ENCODE measurements at places on chromosomes 5 and 9. TPM values are rescaled to one million over a fixed set of nuclear protein-coding genes. Genes with fewer than 3 reads are reported as not detected.

- DNase-seq = no peak
These were observed 102.5 kb upstream of the SREK1 start for GRCh38 chr5:66041627-66042026.

DNA sequence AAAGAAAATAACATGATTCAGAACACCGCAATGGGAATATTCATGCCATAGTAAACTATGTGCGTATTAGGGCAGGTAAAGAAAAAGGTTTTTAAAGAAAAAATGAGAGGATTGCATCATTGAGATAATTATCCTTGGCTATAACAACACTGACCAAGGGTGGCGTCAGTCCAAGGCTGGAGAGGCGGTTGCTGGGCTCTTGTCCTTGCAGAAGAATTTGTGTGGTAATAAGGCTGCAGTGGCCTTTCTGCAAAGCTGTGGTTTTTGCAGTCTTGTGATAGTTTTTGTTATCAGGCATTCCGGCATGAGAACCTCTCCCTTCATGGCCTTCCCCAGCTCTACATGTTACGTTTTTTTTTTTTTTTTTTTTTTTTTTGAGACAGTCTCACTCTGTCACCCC, 14.0 kb downstream of the BOD1 start:
- DNase-seq = no peak

DNA sequence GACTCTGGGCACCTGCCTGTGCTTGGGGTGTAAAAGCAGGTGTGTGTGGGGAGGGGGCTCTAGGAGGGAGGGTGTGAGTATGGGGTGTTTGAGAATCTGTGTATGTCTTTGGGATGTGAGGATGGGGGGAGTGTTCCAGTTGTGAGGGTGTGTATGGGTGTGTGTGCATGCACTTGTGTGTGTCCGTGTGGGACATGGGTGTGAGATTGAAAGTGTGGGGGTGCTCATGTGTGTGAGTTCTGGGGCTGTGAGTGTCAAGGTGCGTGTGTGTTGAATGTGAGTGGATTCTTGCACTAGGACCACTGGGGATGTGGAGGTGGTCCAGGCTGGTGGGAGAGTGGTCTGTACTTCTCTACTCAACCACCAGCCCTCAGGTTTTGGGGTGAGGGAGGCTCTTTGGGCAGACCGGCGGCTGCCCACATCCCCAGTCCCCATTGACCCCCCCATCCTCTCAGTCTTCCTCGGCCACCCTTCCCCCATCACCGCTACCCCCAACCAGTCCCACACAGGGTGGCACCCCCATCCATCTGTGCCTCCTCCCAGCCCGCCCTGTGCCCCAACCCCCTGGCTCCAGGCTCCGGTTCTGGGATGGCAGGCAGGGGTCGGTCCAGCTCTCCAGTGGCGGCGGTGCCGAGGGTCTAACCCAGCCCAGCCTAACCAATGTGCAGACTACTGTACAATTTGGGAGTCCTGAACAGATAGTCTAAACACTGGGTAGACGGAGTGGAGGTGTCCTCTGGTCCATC, 31.5 kb downstream of the GOLGA2 start:
- no peak for DNase-seq

DNA sequence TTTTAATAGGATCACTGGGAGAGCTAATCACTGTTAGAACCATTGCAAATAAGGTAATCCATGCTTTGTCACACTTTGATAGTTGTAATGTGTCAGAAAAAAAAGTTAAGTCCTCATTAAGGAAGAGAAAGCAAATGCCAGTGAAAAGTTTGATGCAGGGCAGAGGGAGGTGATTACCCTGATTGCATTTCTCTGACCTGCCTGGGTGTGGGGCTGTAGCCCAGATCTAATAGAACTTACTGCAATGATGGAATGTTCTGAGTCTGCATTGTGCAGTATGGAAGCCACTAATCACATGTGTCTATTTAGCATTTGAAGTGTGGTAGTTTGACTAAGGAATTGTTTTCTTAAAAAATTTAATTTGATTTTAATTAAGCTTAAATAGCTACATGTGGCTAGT, 202.7 kb downstream of the ATP10B start:
- no peak for DNase-seq

PIP5KL1 gene
- 0.60 TPM for total RNA-seq

- no peak for DNase-seq
These were observed 1913.7 kb upstream of the WWC1 start for GRCh38 chr5:166377756-166378155.

DNA sequence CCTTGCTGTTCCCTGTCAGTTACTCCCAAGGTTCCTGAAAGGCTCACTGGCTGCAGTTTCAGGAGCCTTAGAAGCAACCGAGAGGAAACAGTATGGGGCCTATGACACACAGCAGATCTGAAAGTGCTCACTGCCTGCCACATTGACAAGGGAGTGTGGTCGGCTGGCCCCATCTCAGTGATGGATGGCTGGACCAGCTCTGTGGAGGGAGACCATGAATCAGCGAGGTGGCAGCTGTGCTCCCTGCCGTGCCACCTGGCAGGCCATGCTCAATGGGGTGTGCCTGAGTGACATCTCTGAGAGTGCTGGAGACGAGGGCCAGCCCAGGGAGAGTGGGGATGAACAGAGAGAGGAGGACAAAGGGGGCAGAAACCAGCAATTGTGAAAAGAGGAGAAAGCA, 49.1 kb downstream of the DOCK2 start:
- DNase-seq = no peak

DNA sequence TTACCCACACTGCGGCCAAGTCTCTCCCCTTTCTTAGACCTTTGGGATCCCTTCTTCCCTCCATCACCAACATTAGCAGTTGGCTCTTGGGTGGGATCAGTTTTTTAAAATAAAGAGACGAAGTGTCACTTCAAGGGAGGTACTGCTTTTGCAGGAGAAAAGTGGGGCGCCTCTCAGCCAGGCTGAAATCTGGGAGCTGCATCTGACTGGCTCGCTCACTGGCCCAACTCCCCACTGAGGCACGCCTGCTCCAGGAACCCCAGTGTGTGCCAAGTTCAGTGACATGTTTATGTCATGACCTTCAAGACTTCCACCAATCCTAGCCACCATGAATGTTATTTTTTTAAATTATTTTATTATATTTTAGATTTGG, 130.5 kb downstream of the MVB12B start:
- DNase-seq = no peak

RAD23B gene
- 52.5 TPM for total RNA-seq

DNA sequence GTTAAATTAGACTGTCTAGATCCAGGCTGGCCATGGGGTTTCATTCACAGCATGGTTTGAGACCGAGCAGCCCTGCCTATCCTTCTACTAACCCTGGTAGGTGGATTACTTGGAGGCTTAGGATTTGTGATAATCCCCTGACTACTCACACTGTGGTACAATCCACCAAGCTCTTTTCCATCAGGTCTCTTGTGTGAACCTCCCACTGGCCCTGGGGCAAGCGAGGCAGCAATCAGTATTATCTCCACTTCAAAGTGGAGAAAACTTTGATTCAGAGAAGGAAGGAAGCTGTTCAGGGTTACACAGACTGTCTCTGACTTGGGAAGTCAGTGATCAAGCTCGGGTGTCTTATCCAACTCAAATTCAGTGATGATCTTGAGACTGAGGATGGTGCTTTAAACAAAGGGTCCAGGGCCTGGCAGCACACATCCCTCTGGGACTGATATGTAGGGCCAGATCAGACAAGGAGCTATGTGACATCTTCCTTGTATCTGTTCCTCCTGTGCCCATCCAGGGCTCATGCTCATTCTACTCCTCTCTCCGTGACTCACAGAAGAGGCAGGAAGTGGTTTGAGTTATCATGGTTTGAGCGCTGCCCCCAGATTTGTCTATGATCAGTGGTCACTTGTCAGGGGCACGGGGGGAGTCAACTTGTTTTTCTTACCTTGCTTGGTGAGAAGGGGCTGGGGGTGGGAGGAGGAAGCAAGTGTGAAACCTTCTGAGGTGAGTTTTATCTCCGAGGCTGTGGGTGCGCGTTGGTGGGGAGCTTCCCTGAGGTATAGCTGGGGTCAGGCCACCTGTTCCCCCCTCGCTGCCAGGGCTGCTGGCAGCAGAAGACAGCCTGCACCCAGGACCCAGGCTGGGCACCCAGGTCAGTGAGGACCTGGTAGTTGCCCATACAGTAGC, 48.6 kb downstream of the RGS3 start:
- peak; percentile 45 for DNase-seq

DNA sequence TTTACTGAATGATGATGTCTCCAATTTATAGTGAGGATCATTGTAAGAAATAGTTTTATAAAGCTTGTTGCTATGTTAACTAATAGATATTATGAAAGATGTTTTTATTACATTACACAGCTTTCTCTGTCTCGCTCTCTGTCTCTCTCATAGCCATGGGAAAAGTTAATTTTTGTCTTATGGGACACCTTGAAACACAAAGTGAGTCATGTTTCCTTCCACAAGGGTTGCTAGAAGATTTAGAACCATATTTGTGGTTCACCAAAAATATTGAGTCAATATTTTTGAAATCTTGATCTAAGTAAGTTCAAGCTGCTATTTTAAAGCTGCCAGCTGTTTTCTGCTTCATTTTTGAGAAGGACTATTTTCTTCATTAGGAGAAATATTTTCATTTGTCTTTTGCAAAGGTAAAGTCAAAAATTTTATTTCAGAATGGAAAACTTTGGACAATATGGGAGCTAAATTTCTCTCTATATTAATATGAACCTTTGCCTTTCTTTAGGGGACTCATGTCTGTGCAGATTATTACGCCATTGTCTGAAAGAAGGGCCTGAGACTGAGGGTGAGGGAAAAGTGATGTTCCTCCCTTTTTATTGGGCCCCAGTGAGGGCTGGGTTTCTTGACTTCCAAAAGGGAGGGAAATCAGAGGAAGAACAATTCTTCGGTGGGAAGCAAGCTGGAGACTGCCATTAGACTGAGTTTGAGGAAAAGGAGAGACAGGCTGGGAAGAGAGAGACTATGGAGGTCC, 87.9 kb upstream of the SLC24A2 start:
- no peak for DNase-seq

GRCh38 chr5:168728546-168729211, 149.5 kb upstream of the PANK3 start:
- no peak for DNase-seq

DNA sequence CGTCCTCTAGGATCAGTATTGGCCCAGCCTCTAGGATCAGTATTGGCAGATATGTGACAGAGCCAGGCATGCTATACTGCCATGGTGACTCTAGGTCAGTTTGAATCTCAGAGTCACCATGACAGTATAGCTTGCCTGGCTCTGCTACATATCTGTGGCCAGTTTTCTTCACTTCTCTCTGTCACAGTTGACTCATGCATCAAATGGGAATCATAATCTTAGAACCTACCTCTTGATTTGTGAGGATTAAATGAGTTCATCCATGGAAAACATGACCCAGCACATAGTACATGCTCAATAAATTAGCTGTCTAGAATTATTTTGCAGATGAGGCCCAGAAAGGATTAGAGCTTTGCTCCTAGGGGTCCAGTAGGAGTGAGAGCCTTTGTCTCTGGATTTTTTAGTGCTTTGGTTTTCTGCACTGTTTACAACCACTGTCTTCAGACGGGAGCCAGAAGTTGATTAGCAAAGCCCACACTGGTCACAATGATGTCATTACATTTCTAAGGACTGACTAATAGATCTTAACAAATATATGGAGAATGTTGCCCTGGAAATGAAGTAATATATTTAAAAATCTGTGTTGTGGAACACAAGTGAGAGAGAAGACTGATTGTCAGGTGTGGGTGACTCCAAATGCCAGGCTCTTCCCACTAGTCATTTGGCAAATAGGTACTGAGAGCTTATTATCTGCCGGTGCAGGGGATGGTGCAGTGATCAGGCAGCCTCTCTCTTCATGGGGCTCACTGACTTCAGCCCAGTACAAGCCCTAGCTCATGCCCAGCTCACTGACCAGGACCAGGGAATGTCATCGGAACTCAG, 76.0 kb downstream of the COL15A1 start:
- DNase-seq = no peak

DNA sequence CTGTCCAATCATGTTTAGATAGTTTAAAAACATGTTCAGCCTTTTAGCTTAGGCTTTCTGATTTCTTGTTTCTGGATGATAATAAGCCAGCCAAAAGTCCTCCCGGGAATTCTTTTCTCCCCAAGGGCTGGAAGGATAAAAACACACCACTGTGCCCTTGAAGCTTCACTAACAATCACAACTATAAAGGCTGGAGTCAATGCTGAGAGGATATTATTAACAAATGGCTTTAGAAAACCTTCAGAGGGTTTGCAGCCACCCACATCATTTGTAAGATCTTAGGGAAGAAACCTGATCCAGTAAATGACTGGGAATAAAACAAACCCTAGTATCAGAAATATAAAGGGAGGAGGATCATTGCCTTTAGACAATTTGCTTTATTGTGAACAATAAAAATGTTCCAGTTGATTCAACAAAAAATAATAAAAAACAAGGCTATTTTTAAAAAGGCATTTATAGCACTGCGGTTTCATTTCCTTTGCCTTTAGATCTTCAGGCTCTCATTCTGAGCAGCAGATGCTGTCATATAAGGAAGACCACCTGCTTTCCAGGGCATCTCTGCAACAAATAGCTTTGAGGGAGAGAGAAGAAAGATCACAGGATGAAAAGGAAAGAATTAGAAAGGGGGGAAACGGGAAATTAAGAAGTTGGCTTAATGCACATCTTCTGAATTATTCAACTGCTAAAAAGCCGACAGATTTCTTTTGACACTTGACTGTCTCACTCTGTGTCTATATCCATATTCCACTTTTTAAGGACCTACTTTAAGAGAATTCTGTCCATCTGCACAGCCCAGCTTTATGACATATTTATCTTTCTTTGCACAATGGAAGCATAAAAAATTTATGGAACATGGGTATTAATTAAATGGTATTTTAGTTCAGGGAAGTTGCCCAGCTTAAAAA, 277.2 kb upstream of the SLC24A2 start:
- DNase-seq = no peak

DNA sequence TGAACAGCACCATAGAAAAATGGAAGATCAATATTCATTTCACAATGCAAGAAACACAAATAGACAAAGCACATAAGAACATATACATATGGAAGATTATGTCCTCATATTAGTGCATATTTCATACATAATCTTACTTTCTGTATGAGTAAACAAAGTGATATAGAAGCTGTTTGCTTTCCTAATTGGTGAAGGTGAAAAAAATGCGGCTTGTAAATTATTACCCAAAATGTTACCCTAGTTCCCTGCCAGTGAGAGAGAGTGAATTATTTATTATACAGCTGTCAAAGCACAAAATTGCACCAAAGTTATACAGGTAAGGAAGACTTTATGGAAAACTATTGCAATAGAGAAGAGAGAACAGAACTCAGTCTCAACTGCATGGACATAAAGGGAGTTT, 1485.0 kb upstream of the CDH9 start:
- no peak for DNase-seq

DNA sequence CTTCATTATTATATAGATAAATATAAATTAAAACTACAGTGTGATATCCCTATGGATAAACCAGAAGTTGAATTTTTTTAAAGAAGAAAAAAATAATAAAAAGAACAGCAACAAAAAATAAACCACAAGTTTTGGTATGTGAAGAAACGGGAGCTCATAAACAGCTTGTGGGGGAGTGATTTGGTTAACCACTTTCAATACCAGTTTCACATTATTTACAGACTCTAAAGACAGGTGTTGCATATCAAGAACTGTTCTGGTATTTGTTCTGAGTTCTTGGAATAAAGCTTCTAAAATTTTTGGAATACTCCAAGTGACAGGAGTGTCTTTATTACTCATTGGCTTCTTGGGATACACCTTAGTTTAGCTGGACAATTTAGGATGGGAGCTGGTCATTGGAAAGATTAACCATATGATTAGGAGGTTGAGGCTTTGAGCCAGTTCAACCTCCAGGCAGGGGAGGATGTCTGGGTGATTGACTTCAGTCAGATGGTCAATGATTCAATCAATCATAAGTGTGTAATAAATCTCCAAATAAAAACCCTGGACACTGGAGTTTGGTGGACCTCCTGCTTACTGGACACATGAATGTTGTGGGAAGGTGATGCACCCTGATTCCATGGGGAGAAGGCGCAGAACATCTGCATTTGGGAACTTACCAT, 2223.1 kb upstream of the C9orf72 start:
- DNase-seq = no peak

Measured in lung microvascular endothelial cell (primary cell).